ENCODE measurements at places on chromosomes 2 and 18.

GRCh38 chr18:54127759-54128378 is 96.6 kb downstream of the MBD2 start:
- DNase-seq: no peak

GRCh38 chr2:28956890-28957289 is 24.2 kb upstream of the TOGARAM2 start:
- DNase-seq: no peak

DNA sequence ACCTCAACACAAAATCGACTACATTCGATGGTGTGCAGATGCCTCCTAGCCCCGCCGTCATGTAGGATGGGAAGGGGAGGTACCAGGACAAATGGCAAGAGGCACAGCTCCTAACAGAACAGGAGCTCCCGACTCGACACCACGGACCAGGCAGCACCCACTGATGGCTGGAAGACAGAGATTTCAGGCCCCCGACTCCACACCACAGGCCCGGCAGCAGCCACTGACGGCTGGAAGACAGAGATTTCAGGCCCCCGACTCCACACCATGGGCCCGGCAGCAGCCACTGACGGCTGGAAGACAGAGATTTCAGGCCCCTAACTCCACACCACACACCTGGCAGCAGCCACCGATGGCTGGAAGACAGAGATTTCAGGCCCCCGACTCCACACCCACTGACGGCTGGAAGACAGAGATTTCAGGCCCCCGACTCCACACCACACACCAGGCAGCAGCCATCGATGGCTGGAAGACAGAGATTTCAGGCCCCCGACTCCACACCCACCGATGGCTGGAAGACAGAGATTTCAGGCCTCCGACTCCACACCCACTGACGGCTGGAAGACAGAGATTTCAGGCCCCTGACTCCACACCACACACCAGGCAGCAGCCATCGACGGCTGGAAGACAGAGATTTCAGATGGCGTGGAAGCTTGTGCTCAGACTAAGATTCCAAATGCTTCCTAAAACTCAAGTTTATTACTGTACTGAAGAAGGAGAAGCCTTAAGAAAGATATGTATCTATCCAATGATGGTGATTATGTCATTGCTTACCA is 135.5 kb downstream of the EIPR1 start:
- DNase-seq: no peak

GRCh38 chr2:58834404-58834803 is 593.3 kb upstream of the FANCL start:
- DNase-seq: no peak

DNA sequence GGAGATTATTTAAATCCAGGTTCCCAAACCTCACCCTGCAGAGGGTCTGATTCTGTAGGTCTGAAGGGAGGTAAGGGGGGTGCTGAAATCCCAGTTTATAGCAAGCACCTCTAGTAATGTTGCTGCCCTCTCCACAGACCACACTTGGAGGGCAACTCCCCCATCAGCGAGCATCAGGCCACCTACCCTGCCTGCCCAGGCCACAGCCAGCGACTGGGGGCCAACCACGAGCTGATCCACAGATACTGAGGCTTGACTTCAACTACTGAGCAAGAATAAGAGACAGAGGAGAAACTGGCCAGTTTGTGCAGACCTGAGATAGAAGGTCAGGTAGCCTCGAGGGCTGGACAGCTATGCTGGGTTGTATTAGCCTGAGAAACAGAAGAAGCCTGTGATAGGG is 36.3 kb upstream of the LBH start:
- DNase-seq: no peak
